ENCODE measurements at places on chromosomes 16 and 17.

- peak; percentile 83 for DNase-seq
Observed at GRCh38 chr16:68756239-68756915, 19.3 kb downstream of the CDH1 start.

DNA sequence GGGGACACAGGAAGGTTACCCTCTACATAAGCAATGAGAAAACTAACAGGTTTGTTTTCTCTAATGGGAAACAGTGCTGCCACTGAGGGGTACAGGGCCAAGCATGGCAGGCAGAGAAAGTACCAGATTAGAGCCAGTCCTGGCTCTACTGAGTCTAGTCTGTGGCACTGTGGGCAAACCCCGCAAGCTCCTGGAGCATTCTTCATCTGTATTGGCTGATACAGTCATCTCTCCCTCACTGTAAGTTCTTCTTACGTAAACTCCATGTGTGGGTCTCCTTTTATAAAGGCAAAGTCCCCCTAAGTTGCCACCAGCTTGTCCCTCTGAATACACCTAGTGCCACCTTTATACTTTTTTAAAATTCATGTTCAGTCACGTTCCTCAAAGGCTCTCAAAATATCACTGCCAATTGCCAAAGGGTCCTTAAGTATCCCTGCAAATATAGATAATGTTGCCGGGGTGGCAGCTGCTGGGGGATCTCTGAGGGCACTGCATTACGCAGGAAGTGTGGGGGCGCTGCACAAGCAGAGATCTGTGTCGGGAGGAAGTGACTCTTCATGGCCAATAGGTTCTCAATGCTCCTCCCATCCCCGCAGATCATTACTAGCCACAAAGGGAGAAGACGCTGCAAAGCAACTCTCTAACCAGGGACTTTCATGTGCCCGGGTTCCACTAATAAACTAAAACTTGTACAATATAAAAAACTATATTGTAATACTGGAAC, 18.8 kb downstream of the XPO6 start:
- no peak for DNase-seq

GRCh38 chr17:77354420-77354669, 213.6 kb downstream of the SEC14L1 start:
- no peak for DNase-seq

DNA sequence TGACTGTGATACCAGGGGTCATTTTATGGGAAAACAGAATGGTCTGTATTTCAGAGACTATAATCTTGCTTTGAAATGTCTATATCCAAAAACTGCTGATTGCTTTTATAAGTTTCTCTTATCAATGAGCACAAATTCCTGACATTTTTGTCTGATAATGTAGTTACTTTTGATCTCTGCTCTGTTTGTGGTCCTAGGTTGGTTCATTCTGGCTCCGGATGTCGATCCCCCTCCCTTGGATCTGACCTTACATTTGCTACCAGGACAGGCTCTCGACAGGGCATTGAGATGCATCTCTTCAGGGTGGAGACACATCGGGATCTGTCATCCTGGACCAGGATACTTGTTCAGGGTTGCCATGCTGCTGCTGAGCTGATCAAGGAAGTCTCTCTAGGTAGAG, 27.3 kb upstream of the VPS4A start:
- no peak for DNase-seq

All from NCI-H187 (cell line).